ENCODE measurements at places on chromosomes 6 and 20. TPM values are rescaled to one million over a fixed set of nuclear protein-coding genes. Genes with fewer than 3 reads are reported as not detected.

RNF217 gene
- polyA plus RNA-seq = 25.5 TPM

MAPK14 gene
- 32.2 TPM for polyA plus RNA-seq

ZNF391 gene
- polyA plus RNA-seq = 1.8 TPM

MYL9 gene
- polyA plus RNA-seq = 3.7 TPM

GRCh38 chr6:163487606-163488005 lies 73.1 kb downstream of the QKI start:
- DNase-seq = no peak

DNA sequence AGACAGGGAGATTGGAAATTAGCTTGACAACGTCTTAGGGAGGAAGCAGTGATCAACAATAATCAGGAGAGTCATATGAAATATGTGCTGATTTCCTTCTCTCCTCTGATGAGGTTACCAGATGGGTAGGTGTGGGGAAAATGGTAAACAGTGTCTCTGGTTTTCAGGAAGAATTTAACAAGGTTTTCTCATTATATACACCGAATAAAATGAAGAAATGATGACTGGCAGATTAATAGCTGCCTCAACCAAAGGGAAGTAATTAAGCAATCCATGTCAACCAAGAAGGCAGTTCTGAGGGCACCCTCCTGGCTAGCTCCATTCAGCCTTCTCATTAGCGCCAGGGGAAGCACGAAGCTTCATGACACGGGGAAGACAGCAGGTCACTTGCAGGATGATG lies 12.7 kb upstream of the RAMACL start:
- no peak for DNase-seq

DNA sequence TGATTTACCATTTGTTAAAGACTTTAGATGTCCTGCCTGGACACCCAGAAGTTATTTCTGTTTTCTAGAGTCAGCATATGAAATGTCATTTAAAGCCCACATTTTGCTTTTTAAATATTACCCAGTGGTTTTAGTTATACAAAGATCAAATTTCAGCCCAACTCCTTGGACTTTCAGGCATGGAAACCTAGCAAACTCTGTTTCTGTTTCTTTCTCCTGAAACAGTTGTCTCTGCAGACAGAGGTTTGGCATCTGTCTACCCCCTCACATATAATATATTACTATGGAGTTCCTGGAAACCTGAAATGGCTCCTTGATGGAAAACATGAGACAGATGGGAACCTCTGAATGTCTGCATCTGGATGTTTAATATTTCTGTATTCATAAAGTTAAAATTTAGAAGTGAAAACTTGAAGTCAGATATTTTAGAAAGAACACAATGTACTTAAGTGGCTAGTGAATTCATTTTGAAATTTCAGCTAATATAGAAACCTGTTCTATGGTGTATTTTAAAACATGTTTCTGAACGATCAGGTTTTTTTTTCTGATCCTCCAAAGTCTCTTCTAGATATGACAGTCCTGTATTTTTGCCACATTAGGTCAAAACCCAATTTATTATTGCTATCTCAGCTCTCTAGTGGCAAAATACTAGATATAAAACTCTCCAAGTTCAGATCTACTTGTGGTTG lies 743.3 kb downstream of the CD109 start:
- no peak for DNase-seq

- no peak for DNase-seq
Observed at GRCh38 chr6:37585523-37585905, 85.8 kb upstream of the CCDC167 start.

- no peak for DNase-seq
Observed at GRCh38 chr6:113529879-113530278, 327.3 kb upstream of the MARCKS start.

DNA sequence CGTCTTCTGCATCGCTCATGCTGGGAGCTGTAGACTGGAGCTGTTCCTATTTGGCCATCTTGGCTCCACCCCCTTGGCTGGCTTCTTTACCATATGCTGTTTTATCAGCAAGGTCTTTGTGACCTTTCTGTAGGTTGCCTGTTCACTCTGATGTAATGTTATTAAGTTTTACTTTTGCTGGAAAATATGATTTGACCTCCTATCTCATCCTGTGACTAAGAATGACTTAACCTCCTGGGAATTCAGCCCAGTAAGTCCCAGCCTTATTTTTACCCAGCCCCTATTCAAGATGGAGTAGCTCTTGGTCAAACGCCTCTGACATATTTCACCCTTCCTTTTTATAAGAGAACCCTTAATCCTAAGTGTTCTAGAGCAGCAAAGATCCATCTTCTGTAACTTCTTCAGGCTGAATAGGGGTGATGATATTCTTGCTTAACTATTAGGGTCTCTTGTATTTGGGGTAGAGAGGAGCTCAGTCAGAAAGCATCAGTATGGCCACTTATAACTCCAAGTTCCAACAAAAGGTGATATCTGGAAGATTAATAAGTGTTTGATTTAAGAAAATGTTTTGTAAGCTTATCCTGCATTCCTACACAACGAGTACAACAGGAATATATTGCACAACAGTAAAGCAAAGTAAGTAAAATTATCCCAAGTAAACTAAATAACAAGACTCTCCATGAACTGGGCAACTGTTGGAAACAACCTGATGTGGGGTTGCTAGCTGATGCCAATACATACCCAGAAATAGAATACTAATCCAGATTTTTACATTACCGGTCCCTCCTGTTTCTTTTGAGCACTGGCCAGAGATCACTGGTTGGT lies 23.1 kb upstream of the HMGN3 start:
- DNase-seq = peak; percentile 58
